ENCODE measurements at places on chromosomes 11 and 22. TPM values are rescaled to one million over a fixed set of nuclear protein-coding genes. Genes with fewer than 3 reads are reported as not detected.

GRCh38 chr11:19422276-19422675 is 181.5 kb upstream of the E2F8 start:
- no peak for DNase-seq
- no peak overlapping the region for H3K27ac ChIP-seq
- H3K4me3 ChIP-seq: no peak overlapping the region
- H3K4me1 ChIP-seq: peaks cover 3% of the 10 kb centered on the region
- no peaks in the 10 kb centered on the region for H3K36me3 ChIP-seq

GRCh38 chr11:47593492-47593933 is 698 bp downstream of the C1QTNF4 start:
- H3K36me3 ChIP-seq: no peaks in the 10 kb centered on the region
- H3K27ac ChIP-seq: no peak overlapping the region
- no peak for DNase-seq
- H3K4me3 ChIP-seq: peak overlapping the region; percentile 48
- peaks cover 31% of the 10 kb centered on the region for H3K27me3 ChIP-seq

DNA sequence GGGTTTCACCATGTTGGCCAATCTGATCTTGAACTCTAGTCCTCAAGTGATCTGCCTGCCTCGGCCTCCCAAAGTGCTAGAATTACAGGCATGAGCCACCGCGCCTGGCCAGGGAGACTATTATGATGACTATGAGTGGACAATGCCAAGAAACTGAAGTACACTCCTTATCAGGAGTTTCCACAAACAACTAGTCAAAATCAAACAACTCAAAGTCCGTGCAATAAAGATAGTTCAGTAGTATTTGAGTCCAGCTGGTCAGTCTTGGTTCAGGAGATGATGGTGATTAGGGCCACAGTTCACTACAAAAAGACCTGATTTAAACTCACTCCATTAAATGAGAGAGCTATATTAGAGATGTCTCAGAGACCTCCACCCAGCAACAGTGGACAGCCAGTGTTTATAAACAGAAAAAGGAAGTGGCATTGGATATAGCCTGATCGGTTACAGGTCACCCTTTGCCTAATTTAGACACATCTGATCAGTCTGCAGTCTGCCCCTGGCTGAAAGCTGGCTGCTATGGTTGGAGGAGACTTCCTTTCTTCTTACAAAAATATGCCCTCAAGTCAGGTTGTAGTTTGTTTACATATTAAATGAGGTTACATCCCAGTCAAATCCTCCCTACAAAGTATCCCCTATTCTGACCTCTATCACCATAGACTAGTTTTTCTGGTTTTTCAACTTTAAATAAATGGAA is 17.0 kb downstream of the CD3E start:
- no peaks in the 10 kb centered on the region for H3K36me3 ChIP-seq
- no peak overlapping the region for H3K4me3 ChIP-seq
- no peak for DNase-seq
- peaks cover 6% of the 10 kb centered on the region for H3K4me1 ChIP-seq
- no peaks in the 10 kb centered on the region for H3K27me3 ChIP-seq

GRCh38 chr11:118491041-118491440 is 36.2 kb upstream of the TTC36 start:
- no peaks in the 10 kb centered on the region for H3K4me1 ChIP-seq
- DNase-seq: no peak
- no peak overlapping the region for H3K4me3 ChIP-seq
- peaks cover 72% of the 10 kb centered on the region for H3K36me3 ChIP-seq

GRCh38 chr11:20355221-20356219 is 8.0 kb upstream of the HTATIP2 start:
- no peaks in the 10 kb centered on the region for H3K27me3 ChIP-seq
- H3K27ac ChIP-seq: no peak overlapping the region
- H3K4me1 ChIP-seq: no peaks in the 10 kb centered on the region
- no peak overlapping the region for H3K4me3 ChIP-seq
- no peak for DNase-seq

DNA sequence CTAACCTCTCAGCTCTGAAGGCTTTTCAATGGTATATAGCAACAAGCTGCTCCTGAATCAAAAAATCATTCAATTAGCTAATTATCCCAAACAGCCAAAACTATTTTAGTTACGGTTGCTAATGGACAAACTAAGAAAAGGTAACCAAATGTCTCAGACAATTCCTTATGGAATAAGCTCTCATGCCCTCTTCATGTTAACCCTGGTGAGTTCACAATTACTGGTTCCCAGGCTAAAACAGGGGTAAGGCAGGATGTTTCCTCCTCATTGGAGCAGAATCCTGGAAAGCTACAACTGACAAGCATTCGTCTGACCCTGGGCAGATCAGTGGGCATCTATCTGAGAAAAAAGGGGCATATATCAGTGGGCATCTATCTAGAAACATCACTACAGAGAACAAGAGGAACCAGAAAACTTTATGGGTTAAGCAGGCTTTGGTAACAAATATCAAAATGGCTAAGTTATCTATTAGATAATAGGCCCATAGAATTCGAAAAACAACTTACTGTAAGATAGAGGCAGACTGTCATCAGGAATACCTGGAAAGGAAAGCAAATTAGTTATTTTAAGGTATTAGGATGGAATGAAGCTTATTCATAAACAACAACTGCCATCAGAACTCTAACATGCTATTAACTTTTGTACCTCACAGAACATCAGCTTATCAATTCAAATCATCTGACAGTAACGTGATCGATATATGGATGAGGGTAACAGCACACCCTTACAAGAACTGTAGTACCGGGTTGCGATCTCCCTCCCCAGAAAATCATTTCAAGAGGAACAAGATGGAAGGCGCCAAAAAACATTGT is 14.8 kb upstream of the WDR74 start:
- H3K27me3 ChIP-seq: no peaks in the 10 kb centered on the region
- DNase-seq: no peak
- peaks cover 28% of the 10 kb centered on the region for H3K36me3 ChIP-seq
- peak overlapping the region; percentile 88 for H3K4me3 ChIP-seq
- H3K27ac ChIP-seq: peak overlapping the region; percentile 85

GRCh38 chr11:1729692-1730011 is 20.7 kb downstream of the IFITM10 start:
- H3K36me3 ChIP-seq: no peaks in the 10 kb centered on the region
- H3K27ac ChIP-seq: no peak overlapping the region
- peaks cover 74% of the 10 kb centered on the region for H3K27me3 ChIP-seq
- no peak for DNase-seq
- H3K4me1 ChIP-seq: no peaks in the 10 kb centered on the region
- H3K4me3 ChIP-seq: no peak overlapping the region

APOC3 gene
- total RNA-seq: not detected

DNA sequence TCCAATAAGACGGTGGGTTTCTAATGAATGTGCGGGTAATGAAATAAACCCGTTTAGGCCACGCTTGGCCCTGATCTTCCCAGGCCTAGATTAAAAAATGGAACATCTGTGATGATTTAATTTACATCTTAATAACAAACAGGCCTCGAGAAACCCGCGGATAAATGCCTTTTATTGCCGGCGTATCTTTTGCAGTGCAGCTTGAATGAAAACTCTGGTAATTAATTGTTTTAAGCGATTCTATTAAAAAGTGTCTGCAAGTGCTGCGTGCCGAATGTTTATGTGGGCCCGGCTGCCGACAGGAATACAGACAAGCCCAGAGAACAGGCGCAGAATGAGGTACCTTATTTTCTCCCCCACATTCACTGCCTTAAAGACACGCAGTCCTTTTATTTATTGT is 420.7 kb downstream of the MN1 start:
- no peak overlapping the region for H3K27ac ChIP-seq
- H3K4me3 ChIP-seq: no peak overlapping the region
- peaks cover 16% of the 10 kb centered on the region for H3K27me3 ChIP-seq
- DNase-seq: no peak

CDC42EP2 gene
- total RNA-seq: 8.3 TPM

- DNase-seq: no peak
- H3K4me1 ChIP-seq: peaks cover 86% of the 10 kb centered on the region
- peaks cover 24% of the 10 kb centered on the region for H3K36me3 ChIP-seq
- no peak overlapping the region for H3K4me3 ChIP-seq
Observed at GRCh38 chr11:64854157-64854533, 9.7 kb upstream of the CDC42BPG start.

LARGE2 gene
- total RNA-seq: 47.4 TPM

DNA sequence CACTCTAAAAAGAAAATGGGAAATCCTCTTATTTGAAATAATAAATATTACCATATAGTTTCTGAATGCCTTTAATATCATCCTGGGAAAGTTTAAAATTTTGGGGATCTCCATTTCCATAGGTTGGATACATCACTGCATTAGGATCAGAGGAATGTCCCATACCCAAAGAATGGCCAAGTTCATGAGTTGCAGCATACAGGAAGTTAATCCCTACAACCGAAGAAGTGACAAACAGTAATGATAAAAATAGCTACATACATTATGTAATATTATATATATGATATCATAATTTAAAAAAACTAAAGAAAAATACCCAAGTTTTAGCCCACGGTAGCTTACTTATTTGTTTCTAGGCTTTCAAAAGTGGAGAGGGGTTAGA is 7.4 kb downstream of the MMP7 start:
- no peak for DNase-seq
- no peak overlapping the region for H3K4me3 ChIP-seq
- no peak overlapping the region for H3K27ac ChIP-seq
- H3K27me3 ChIP-seq: no peaks in the 10 kb centered on the region
- H3K36me3 ChIP-seq: no peaks in the 10 kb centered on the region

GRCh38 chr11:63001456-63001855 is 14.2 kb downstream of the SLC22A8 start:
- DNase-seq: no peak
- H3K27ac ChIP-seq: no peak overlapping the region
- no peaks in the 10 kb centered on the region for H3K36me3 ChIP-seq
- H3K4me1 ChIP-seq: no peaks in the 10 kb centered on the region
- no peaks in the 10 kb centered on the region for H3K27me3 ChIP-seq
- no peak overlapping the region for H3K4me3 ChIP-seq

GRCh38 chr11:108694846-108695245 is 30.0 kb downstream of the DDX10 start:
- H3K36me3 ChIP-seq: peaks cover 55% of the 10 kb centered on the region
- no peaks in the 10 kb centered on the region for H3K27me3 ChIP-seq
- DNase-seq: no peak
- no peak overlapping the region for H3K4me3 ChIP-seq
- peaks cover 9% of the 10 kb centered on the region for H3K4me1 ChIP-seq
- no peak overlapping the region for H3K27ac ChIP-seq

SBF2 gene
- total RNA-seq: 47.7 TPM

DNA sequence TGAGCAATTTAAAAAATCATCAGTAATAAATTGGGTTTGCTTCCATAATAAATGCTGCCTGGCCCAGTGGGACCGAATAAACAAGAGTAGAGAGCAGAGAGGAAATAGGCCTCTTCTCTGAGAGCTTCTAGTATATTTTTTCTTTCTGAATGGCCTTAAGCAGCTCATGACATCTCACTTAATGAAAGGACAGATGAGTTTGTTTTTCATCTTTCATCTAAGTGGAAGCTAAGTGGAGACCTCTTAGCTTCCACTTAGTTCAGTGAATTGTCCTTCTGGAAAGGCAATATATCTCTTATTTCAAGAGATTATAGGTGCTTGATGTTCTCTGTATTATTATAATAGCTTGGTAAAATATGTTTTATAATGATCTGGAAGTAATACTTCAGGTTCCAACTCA is 245.9 kb upstream of the ANO3 start:
- H3K4me3 ChIP-seq: no peak overlapping the region
- H3K4me1 ChIP-seq: no peaks in the 10 kb centered on the region
- no peak overlapping the region for H3K27ac ChIP-seq
- no peaks in the 10 kb centered on the region for H3K27me3 ChIP-seq
- no peaks in the 10 kb centered on the region for H3K36me3 ChIP-seq
- DNase-seq: no peak

- no peak overlapping the region for H3K27ac ChIP-seq
- no peak overlapping the region for H3K4me3 ChIP-seq
- no peaks in the 10 kb centered on the region for H3K27me3 ChIP-seq
- DNase-seq: no peak
- H3K4me1 ChIP-seq: no peaks in the 10 kb centered on the region
- H3K36me3 ChIP-seq: no peaks in the 10 kb centered on the region
Observed at GRCh38 chr11:125694951-125695350, 14.3 kb upstream of the ACRV1 start.

GRCh38 chr11:101346591-101346990 is 217.0 kb upstream of the PGR start:
- H3K4me3 ChIP-seq: no peak overlapping the region
- H3K4me1 ChIP-seq: no peaks in the 10 kb centered on the region
- no peaks in the 10 kb centered on the region for H3K36me3 ChIP-seq
- no peaks in the 10 kb centered on the region for H3K27me3 ChIP-seq
- no peak for DNase-seq
- no peak overlapping the region for H3K27ac ChIP-seq
